Activated CD4-positive, alpha-beta T cell treated with anti-CD3 and anti-CD28 coated beads, Interleukin-2, amount 50 U/mL, for 24 hours (primary cell): ENCODE measurements at places on chromosomes 3 and 15.

- no peak for DNase-seq
These were observed 70.7 kb upstream of the VEPH1 start for GRCh38 chr3:157573780-157574378.

- DNase-seq = no peak
These were observed 524.5 kb upstream of the TGFBR2 start for GRCh38 chr3:30081904-30082303.

GRCh38 chr3:76656531-76657070, 383.3 kb upstream of the ROBO2 start:
- DNase-seq = no peak

DNA sequence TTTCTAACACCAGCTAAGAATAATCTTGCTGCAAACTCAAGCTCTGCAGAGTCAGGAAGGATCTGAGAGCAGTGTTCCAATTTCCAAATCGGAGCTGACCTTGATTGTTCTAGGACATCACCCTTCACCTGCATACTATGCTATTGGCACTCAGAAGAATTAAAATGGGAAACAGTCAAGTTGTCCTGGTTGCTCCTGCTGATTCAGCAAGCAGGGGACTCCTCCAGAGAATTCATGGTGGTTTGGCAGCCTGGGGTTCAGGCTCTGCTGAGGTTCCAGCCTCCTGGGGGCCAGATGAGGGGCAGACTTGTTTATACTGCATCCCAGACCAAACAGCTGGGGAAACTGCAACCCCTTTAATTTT, 213.7 kb upstream of the ADAMTS9 start:
- DNase-seq = no peak

GRCh38 chr15:98241032-98241554, 280.6 kb downstream of the ARRDC4 start:
- DNase-seq = no peak

- DNase-seq = no peak
These were observed 27.2 kb downstream of the PLSCR4 start for GRCh38 chr3:146223401-146224373.

DNA sequence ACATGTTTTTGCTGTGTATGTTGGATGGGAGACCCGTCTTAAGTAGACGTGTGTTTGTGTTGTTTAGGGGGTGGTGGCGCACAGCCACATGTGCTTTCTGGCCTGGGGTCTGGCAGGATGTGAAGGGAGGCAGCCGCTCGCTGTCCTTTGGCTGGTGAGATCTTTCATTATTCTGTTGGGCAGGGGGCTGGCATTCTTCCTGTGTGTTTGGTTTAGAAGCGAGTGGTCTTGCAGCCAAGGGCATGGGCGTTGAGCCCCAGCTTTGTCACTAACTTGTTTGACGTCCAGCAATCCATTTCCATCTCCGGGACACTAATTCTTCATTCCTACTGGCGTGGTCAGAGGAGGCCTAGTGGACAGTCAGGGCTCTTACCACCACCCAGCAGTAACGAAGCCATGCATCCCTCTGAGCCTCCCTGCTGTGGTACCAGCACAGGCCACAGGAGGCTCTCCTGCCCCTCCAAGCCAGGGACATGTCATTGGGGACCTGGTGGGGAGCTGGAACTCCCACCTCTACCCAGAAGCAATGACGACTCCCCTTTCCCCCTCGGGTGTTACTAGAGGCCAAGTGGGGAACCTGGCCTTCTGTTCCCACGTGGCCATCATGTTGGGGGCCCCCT, 10.7 kb downstream of the THSD4 start:
- no peak for DNase-seq

- no peak for DNase-seq
These were observed 285.7 kb upstream of the CTNNB1 start for GRCh38 chr3:40913641-40914040.
